ENCODE measurements at places on chromosomes 3 and 15.
A peak's percentile ranks its signal among the peaks of the same experiment; 100 is the strongest.

DNA sequence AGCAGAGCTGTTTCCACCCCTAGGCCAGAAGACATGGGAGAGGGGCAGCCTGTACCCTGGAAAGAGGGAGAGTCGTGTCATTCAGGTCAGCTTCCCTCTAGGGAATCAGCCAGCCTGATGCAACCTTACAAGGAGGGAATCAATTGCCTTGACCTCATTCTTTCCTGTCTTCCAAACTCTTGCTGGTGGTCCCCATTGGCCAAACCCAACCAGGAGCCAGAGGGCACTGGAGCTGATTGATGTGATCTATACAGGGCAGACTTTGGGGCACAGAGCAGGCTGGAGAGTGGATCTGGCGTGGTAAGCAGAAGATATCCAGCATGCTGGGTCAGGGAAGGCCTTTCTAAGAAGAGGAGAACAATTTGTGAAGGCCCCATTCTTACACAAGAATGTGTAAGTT is 19.1 kb upstream of the MAGEF1 start:
- no peak for DNase-seq

DNA sequence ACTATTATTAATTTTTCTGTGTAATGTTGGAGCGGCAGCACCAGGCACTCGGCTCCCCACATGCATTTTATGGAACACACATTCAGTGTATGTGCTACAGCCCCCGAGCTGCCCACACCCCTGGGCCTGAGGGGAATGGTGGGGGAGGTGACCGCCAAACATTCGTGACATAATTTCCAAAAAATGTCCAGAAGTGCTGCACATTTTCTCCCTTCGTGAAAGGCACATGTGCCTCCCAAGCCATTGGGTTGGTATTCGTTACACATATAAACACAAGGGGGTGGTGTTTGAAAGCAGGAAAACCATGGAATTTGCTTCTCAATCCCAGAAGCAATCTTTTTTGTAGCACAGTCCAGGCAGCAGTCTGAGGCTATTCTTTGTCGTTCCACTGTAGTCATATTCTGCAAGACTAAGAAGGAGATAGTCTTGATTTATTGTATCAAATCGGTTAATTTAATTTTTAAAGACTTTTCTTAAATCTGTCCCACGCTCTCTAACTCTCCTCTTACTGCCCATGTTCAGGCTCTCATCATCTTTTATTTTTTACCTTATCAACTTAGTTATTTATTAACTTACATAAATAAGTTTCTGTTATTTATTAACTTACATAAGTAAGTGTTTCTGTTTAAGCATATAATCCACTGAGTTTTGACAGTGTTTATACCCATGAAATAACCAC is 39.2 kb upstream of the POLR2M start:
- peak; percentile 81 for DNase-seq

DNA sequence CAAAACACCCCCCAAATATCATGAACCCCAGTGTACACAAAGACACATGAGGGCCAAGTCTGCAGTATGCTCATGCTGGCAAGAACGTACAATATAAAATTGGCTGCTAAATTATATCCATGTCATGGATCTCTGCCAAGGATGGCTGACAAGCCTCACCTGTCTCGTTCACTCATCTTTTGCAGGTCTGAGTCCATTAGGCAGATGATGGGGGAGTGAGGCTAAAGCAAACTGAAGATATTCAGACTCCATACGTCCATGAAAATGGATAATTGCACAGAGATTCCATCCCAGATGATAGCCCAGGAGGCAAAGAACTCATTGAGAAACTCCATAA is 122.3 kb upstream of the PTPRG start:
- DNase-seq, result no peak

DNA sequence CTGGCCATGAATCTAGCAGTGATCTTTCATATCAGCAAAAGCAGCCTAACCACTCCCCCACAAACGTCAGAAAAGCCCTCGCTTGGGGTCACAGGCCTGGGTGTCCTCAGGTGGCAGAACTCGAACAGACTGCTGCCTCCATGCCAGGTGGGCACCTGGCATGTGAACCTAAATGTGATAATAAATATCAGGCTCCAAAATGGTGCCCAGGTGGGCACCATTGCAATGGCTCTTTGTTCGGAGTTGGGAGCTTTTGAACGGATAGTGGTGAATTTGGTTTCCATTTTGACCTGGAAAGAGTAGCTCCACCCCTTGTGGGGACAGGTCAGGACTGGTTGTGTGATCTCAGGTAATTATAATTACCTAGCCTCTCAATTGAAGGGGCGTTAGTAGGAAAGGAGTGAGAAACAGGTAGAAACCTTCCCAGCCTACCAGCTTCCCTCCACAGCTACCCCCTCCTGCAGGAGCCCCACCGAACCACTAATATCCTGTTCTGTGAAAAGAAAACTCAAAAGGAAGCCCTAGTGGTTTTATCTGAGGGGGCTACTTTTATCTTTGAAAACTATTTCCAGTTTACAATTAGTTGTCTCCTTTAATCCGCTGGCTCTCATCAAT is 18.1 kb downstream of the MYO1E start:
- DNase-seq, result no peak

DNA sequence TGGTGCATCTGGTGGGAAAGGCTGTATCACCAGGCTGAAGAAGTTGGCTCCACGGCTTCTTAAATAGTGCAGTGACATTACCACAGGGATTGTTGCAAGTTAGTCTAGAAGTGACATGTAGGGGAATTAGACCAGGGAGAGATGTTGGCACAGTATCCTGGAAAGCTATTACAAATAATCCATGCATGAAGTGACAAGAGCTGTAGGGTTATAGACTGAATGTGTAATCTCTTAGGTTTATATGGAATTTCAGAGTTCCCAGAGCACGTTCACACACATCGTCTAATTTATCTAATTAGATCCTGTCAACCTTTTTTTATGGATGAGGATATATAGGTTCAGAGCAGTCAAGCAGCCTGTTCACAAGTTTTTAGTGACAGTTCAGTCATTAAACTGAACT is 37.3 kb upstream of the APH1B start:
- DNase-seq, result no peak

GRCh38 chr15:80773792-80774352 is 5.3 kb upstream of the CEMIP start:
- DNase-seq, result no peak

DNA sequence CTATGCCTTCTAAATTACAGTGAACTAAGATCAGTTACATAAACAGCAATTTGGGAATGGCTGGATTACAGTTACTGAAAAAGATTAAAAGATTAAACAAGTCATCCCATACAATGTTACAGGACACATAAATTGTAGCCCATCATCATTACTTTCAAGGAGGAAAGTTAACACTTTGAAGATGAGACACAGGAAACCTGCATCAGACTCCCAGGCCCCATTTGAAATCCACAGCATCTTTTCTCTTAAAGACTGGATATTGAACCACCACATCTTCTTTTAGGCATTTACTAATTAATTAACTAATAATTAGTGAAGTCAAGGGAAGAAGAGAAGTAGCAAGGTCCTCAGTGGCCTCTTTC is 170.2 kb downstream of the PLCL2 start:
- no peak for DNase-seq

GRCh38 chr3:50516440-50516871 is 13.0 kb upstream of the CACNA2D2 start:
- no peak for DNase-seq

GRCh38 chr3:56739036-56739435 is 56.0 kb upstream of the TASOR start:
- no peak for DNase-seq

DNA sequence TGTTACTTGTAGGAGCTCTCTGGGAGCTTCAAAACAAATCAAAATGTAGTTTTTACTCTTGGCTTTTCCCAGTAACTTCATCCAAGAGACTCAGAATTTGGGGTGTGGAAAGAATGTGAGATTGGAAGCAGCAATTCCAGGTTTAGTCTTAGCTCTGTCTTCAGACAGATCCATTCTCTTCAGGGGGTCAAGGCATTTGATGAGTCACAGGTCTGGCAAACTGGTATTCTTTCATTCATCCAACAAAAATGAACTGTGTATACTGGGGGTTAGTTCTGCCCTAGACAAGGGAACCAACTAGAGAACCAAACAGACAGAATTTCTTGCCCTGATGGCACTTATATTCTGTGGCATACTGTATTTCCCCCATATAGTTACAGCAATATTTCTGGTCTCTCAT is 36.3 kb upstream of the CADPS start:
- DNase-seq, result no peak
